Chondrocyte (in vitro differentiated cells): ENCODE measurements at places on chromosomes 1 and 21. TPM values are rescaled to one million over a fixed set of nuclear protein-coding genes. Genes with fewer than 3 reads are reported as not detected.

DNA sequence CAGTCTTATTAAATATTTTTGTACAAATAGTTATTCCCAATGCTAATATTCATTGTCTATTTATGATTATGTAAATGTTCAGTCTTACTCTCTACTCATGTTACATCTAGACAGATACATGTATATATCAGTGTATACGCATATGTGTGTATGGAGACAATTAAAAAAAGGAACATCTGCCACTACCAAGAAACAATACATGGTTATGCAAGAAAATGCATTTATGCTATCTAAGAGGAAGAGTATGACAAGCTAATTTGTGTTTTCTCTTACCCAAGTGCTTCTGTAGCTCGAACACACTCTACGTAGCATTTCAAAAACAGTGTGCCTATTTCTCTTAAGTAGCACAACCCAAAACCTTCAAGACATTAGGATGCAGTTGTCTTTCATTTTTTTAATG, 6.1 kb upstream of the RLF start:
- DNase-seq: no peak

DNA sequence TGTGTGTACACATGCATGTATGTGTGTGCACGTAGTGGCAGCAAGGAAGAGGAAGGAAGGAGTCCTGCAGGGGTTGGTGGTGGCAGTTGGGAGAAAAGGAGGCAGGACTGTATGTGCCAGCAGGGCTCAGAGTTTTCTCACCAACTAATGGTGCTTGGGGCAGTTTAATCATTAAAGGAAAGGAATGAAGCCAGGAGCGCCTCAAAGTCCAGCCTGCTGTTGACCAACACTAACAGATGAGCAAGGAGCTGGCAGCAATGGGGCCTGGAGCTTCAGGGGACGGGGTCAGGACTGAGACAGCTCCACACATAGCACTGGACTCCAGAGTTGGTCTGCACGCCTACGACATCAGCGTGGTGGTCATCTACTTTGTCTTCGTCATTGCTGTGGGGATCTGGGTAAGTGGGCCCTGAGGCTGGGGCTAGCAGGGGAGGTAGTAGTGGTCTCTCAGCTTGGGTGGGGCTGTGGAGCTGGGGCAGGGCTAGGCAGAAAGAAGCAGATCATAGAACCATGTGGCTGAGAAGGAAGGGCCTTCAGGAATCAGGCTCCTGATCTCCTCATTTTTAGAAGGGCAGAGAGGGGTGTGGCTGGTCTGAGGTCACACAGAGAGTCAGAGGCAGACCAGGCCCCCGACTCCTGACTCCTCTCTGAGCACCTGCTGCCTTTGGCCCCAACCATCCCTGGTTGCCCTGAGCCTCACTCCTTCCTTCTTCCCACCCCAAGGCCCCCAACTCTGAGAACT, at the start of gene SLC5A9:
Gene SLC5A9 (plus strand): TSS at position 216 of the 742 bp plus-strand sequence. CDS start 21 bp downstream, at position 237.
- no peak for DNase-seq

DNA sequence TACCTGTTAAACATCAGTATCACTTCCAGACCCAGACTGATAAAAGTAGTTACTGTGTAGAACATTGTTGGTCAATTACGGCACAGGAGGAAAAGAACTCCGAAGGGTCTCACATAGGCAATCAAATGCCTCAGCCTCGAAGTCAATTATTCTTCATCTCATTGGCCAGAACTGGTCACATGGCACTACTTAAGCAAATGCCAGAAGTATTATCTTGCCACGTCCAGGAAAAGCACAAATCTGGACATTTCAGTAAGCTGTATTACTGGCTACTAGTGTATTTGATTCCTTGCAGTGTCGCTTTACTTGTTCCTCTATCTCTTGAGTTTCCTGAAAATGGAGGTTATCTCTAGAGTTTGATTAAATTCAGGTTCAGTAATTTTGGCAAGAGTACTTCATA, 24.4 kb downstream of the DIO1 start:
- DNase-seq: no peak

DNA sequence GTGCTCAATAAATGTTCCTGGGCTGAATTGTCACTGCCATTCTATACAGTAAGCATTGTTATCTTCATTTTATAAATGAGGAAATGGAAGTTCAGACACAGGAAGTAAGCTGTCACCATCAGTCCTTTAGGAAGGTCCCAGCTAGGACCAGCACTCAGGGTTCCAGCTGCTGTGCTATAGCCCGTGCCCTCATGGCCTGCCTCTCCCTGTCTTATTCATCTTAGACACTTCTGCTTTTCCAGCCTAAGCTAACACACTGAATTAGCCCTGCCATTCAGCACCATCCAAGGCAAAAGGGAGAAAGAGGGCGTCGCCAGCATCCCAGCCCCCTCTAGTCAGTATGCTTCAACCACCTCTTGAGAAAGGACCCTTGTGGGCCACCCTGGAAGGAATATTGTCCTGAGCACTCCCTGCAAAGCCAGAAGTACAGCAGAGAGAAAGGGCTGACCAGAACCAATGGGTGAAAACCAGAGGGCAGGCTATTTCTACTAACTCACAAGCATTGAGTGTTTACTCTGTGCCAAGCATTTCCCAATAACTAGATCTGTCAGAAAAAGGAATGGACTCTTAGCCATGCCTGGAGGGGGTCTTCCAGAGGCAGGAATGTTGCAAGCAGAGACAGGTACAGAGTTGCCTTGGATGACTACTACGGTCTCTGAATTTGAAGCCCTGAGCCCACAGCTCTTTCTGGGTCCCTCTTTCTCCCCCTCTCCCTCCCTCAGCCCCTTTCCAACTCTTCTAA, 77.9 kb upstream of the NFIA start:
- no peak for DNase-seq

GRCh38 chr1:93729906-93730305, 48.3 kb upstream of the BCAR3 start:
- no peak for DNase-seq

DNA sequence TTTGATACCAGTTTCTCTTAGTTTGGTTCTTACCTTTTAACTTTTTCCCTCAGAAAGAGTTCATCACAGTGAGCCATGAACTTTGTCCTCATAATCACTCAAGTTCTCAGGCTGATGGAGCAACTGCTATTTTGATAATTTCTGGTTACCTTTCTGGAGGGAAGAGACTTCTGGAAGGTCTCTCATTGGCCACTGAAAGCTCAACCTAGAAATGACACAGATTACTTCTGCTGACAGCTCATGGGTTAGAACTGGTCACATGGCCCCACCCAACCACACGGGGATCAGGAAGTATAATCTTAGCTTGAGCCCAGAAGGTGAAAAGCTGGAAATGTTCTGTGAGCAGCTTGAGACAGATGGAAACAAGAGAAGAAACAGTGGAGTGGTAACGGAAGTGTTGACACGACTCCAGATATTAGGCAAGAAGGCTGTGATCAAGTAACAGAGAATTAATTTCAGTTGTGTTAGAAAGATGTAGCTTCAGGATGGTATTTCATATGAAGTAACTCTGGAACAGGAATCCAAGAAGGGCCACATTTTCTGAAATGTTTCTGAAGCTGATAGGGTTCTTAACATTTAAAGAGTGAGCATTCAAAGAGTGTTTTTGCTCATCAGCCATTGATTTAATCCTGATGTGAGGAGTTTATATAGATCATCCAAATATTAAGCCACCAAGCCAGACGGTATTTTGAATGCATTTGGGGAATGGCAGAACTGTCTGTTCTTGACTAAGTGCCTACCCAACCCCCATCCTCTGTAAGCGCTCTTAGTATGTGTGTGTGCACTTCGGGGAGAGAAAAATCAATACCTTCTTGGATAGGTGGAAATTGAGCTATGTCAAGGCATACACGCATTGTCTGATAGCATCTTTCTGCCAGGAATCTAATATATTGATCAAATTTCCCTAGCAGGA, 21.9 kb upstream of the XPR1 start:
- no peak for DNase-seq

GRCh38 chr1:83882906-83883305, 116.0 kb downstream of the TTLL7 start:
- DNase-seq: no peak

DNA sequence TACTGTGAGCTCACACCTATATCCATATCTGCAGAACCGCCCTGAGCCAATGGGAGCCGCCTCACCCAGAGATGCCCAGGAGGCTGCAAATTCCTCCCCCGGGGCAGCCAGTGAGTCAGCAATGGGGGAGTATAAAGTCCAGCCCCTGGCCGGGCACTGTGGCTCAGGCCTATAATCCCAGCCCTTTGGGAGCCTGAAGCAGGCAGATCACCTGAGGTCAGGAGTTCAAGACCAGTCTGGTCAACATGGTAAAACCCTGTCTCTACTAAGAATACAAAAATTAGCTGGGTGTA, 5.0 kb upstream of the CLCNKB start:
- no peak for DNase-seq

DNA sequence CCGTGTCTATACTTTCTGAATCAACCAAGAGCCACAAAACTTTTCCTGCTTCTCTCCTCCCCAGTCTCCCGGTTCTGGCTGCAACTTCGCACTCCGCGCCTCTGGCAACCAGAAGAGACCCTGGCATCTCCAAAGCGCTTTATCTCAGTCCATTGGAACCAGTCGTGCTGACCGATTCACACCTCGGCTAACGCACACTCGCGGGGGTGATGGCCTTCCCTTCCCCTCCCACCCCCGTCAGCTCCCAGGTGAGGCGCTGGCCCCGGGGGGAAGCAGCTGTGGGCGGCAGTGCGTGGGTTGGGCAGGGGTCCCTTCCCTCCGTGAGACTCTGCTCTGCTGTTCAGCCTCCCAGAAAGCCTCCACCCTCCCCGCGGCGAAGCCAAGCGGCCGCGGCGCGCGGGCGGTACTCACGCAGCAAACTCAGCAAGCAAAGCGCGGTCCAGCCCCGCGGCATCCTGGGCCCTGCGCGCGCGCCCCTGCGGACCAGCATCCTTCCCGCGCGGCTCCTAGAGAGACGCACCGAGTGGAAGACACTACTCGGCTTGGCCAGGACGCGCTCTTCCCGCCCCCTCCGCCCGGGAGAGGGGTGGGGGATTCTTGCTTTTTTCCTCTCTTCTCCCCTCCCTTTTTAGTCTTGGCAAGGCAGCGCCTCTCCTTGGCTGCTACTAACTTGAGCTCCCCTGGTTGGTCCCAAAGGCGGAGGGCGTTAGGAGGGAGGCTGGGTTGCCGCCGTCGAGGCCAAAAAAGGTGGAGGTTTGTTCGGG, at the start of gene CD34:
Gene CD34 (minus strand): TSS at position 535 of the 764 bp plus-strand sequence. CDS start 45 bp downstream, at position 490.
- DNase-seq: no peak

DNA sequence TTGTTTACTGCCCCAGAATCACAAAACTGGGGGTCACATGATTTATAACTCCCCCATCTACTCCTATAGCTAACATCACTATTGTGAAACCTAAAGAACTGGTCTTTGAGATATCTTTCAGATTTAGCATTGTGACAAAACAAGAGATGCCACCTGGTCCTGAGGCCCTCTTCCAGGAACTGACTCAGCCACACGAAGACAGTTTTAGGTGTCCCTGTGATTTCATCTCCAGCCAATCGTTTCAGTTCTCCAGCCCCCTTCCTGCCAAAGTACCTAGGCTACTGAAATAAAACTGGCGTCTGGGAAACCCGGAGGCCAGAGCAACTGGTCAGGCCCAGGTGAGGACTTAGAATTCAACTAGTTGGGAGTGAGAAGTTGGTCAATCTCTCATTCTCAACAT, 36.6 kb downstream of the TBX19 start:
- DNase-seq: no peak

- peak; percentile 66 for DNase-seq
Measured at GRCh38 chr1:228000836-228001563, 5.8 kb upstream of the WNT3A start.

DNA sequence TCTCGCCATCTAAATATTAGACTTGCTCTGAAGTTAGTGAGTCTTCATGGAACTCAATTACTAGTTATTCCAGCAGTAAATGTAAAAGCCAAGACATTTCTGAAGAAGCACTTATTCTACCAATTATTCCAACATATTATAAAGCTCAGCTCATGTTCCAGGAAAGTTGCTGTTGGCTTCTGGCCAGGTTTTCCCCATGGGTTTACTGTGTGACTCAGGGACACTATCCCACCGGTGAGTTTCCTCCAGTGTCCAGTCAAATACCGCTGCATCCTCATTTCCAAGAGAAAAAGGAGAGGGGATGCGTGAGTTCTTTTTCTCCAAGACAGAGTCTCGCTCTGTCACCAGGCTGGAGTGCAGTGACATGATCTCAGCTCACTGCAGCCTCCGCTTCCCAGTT, 9.2 kb upstream of the HHIPL2 start:
- no peak for DNase-seq

- no peak for DNase-seq
Measured at GRCh38 chr1:180000575-180000974, 46.0 kb downstream of the CEP350 start.

DNA sequence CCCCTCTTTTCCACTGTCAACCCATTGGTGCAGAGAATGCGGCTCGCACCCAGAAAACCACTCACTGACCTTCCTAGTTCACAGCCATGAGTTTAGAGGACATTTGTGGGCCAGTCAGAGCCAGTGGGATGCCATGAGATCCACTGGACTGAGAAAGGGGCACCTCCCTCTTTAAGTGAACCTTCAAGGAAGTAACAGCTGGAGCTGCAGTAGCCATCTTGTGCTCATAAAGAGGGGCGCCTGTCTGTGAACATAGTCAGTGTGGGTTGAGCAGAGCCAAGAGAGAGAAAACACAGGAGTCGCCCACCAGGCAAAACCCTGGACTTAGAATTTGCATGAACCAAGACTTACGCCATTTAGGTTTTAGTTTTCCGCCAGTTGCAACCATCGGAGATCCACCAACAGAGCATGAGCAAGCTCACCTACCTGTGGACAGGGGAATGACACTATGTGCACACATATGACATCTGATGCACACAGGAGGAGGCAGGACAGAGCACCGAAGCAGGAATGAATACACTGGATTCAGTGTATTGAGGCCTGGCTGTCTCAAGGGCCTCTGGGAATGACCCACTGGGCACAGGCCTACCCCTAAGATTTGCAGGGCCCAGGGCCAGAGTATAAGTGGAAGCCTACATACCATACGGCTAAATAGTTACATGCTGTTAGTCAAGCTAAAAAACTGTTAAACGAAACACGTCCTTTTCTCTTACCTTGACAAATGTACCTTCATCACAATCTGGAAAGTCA, 151.6 kb downstream of the GRIK3 start:
- no peak for DNase-seq

GRCh38 chr1:211735208-211736170, 60.1 kb upstream of the NEK2 start:
- DNase-seq: no peak

DNA sequence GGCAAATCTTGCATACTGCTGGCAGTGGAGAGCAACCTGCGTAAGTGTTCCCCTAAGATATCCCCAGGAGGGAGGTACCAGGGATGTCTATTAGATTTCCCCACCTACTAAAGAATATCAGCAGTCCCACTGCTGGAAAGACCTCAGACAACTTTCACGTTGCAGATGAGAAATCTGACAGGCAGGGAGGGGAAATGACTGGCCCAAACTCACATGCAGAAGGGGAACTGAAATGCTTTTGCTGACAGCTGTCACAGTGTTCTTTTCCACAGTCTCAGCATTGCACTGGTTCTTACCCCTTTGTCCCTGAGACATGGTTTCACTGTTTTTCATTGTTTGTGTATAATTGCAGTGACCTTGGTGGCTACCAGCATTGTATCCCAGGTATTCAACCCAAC, 84.8 kb upstream of the ATP1A1 start:
- no peak for DNase-seq

The IPO13 gene
- total RNA-seq: 33.4 to 39.2 TPM (median 38.8 TPM) in 3 replicates

The LMOD1 gene
- 17.7 to 83.6 TPM (median 80.5 TPM) in 3 replicates for total RNA-seq

The CFHR5 gene
- total RNA-seq: not detected in 3 replicates

The SLC30A2 gene
- 0.12 TPM in 1 of 3 replicates, not detected in the others for total RNA-seq

The TTF2 gene
- total RNA-seq: 16.3 to 21.4 TPM (median 16.4 TPM) in 3 replicates

The GPR61 gene
- not detected in 3 replicates for total RNA-seq

The FCER1G gene
- not detected in 3 replicates for total RNA-seq

The CLDN17 gene
- not detected in 3 replicates for total RNA-seq

The OR2L3 gene
- not detected in 3 replicates for total RNA-seq

The CD52 gene
- total RNA-seq: not detected in 3 replicates

The HUNK gene
- 0.92 to 1.7 TPM (median 1.6 TPM) in 3 replicates for total RNA-seq

The SLC27A3 gene
- 10.6 to 16.6 TPM (median 11.6 TPM) in 3 replicates for total RNA-seq
